ENCODE measurements at places on chromosomes 3 and 15. TPM values are rescaled to one million over a fixed set of nuclear protein-coding genes. Genes with fewer than 3 reads are reported as not detected.

Gene NEIL1
- total RNA-seq: 101 TPM

Gene RTP3
- total RNA-seq: not detected

Gene C3orf70
- total RNA-seq: 1.3 TPM

GRCh38 chr3:64131725-64132469 lies 93.4 kb downstream of the PRICKLE2 start:
- no peak for DNase-seq

GRCh38 chr3:158453865-158454264 lies 117.1 kb upstream of the MLF1 start:
- DNase-seq: no peak

DNA sequence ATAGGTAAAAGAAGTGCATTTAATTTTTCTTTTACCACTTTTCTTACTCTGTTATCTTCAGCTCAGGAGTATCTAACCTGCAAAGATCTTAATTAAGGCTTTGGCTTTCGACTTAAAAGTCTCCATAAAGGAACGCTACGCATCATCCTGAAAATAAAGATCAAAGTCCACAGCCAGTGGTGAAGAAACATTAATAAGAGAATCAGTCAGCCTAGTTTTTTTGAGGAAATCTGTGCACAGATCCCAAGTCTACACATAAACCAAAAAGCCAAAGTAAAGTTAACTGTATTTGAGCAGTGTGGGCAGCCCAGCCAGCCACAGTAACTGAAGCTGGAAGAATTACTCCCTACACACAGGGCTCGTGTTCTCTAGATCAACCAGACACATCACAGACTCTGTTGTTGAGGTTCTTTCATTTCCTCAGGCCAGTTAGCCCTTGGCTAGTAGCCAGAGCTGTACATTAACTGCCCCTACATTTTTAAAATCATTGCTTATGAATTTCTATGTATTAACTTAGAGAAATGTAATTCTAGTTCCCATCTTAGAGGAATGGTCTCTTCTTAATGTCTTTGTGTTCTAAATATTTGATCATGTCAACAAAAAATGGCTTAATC lies 6.9 kb downstream of the LRRC2 start:
- no peak for DNase-seq

DNA sequence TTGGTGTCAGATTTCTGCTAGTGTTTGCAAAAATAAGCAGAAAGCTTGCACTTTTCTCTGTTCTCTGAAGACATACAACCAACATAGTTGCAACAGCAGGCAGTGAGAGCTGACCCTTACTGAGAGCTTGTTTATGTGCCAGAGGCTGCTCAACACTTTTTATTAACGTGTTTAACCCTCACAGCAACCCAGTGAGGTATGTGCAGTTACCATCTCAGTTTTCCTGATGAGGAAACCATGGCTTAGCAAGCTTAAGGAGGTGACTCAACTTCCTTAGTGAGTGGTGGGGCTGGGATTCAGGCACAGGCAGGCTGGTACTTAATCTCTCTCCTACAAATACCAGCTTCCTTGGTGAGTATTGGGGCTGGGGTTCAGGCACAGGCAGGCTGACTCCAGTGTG lies 158.1 kb upstream of the CTDSPL start:
- DNase-seq: no peak

DNA sequence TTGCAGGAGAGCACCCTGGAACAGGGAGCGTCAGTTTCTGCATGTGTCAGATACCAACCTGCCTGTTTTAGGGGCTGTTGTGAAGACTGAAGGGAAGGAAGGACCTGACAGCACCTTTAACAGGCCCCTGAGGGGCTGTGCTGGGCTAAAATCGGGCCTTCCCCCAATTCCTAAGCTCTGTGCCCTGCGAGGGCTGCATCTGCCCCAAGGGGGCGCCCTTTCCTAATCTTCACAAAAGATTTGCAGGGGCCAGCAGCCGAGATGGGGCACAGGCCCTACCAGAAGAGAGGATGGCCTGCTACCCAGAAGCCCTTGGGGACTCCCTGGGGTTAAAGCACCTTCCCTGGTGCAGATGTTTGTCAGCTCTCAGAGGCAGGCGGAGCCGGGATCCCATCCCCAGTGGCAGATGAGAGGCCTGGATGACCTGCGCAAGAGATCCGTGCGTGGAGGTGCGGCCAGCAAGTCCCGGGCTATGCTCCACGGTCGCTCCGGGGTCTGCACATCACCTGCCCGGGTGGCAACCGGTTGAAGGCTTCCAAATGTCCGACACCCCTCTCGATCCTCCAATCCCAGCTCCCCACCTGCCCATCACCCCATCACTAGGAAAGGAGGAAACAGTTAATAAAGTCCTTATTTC lies 53.6 kb downstream of the RHCG start:
- DNase-seq: no peak

DNA sequence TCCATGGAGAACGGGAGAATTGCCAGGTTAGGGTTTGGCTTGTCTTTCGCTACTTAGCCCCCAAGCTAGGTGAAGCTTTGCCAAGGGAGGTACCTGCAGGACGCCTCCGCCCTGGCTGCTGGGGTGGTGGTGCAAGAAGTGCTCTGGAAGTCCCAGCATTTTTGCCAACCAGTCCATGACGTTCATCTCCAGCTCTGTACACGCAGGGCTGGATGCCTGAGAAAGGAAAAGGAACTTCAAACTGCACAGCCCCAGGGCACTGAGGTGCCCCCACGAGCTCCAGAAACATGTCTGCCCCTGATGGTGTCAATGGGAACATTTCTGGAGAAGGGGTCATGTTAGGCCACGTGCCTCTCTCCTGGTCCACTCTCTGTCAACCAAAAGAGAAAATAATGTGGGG lies 8.2 kb downstream of the HDC start:
- no peak for DNase-seq
